Adrenal gland (tissue), 19 donors: ENCODE measurements at places on chromosomes 13 and 19. TPM values are rescaled to one million over a fixed set of nuclear protein-coding genes. Genes with fewer than 3 reads are reported as not detected.

DNA sequence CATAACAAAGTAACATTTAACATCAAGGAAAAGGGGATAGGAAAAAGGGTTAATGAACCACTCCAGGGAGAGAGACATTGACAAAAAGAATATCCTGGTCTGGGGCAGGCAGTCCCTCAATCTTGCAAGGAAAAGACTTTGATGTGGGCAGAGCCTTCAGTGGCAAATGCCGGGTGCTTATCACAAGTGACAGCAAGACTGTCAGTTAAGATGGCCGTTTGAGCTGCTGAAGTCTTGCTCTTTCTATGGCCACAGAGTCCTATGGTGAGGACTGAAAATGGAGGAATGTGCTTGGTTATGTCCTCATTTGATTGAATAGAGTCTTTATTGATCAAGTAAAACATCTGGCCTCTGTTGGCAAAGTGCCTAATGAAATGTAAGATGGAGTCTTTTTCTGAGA lies 112.1 kb downstream of the B3GLCT start:
- H3K27me3 ChIP-seq: no peaks in the 10 kb centered on the region
- H3K4me1 ChIP-seq: no peaks in the 10 kb centered on the region
- DNase-seq: no peak
- H3K27ac ChIP-seq: no peak overlapping the region

DNA sequence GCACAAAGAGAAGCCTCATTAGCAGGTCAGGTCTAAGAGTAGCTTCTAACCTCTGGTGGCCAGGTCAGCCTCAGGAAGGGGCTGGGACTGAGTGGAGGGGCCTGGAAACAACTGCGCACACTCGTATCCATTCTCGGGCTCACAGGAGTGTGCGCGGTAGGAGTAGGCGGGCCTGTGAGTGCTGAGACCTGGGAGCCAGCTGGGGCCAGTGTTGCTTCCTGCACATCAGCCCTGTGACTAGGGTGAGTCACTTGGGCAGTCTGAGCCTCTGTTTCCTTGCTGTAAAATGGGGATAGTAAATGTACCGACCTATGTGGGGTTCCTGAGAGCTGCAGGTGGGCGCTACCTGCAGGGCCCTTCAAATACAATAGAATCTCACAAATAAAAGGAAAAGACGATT lies 26.9 kb downstream of the SIN3B start:
- no peaks in the 10 kb centered on the region for H3K36me3 ChIP-seq
- no peak overlapping the region for H3K27ac ChIP-seq
- no peaks in the 10 kb centered on the region for H3K4me1 ChIP-seq
- H3K4me3 ChIP-seq: no peak overlapping the region
- no peaks in the 10 kb centered on the region for H3K27me3 ChIP-seq

GRCh38 chr19:10701955-10702525 lies 801 bp downstream of the QTRT1 start:
- peak overlapping the region; percentile 91 for H3K4me3 ChIP-seq
- no peak overlapping the region for H3K27ac ChIP-seq
- DNase-seq: no peak
- no peaks in the 10 kb centered on the region for H3K27me3 ChIP-seq
- H3K4me1 ChIP-seq: peaks cover 9% of the 10 kb centered on the region

- H3K27ac ChIP-seq: no peak overlapping the region
- no peaks in the 10 kb centered on the region for H3K27me3 ChIP-seq
- no peaks in the 10 kb centered on the region for H3K4me1 ChIP-seq
- no peak for DNase-seq
- H3K36me3 ChIP-seq: no peaks in the 10 kb centered on the region
Observed at GRCh38 chr13:89925107-89925506, 1422.4 kb upstream of the MIR17HG start.

SYT5 gene
- 1.1 TPM for total RNA-seq

GRCh38 chr19:10812902-10813404 lies 23.1 kb downstream of the TMED1 start:
- H3K27ac ChIP-seq: peak overlapping the region; percentile 43
- H3K27me3 ChIP-seq: no peaks in the 10 kb centered on the region
- H3K4me3 ChIP-seq: no peak overlapping the region
- no peaks in the 10 kb centered on the region for H3K36me3 ChIP-seq
- H3K4me1 ChIP-seq: peaks cover 6% of the 10 kb centered on the region

OR7D2 gene
- total RNA-seq: not detected

- no peak for DNase-seq
- H3K27ac ChIP-seq: no peak overlapping the region
- H3K4me3 ChIP-seq: no peak overlapping the region
- no peaks in the 10 kb centered on the region for H3K27me3 ChIP-seq
- H3K36me3 ChIP-seq: no peaks in the 10 kb centered on the region
Observed at GRCh38 chr13:63774133-63774532, 2358.5 kb upstream of the PCDH20 start.

ZNF528 gene
- 25.1 TPM for total RNA-seq

ZNF320 gene
- 13.7 TPM for total RNA-seq

SYNE4 gene
- 0.45 TPM for total RNA-seq

LHFPL6 gene
- total RNA-seq: 113 TPM

ZNF69 gene
- total RNA-seq: 12.9 TPM

DNA sequence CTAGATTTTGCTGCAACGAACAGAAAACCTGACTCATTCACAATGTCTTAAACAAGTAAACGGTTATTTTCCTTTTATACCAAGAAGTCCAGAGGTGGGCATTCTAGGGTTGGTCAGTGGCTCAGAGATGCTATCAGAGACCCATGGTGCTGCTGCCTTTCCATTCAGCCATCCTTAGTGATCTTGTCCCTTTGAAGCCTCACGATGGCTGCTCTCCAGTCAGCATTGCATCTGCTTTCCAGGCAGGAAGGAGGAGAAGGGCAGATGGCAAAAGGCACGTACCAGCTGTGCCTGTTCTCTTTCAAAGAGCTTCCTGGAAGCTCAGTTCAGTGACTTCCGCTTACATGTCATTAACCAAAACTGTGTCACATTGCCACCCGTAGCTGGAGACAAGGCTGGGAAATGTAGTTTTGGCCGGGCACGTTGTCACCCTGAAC lies 30.1 kb downstream of the WDFY2 start:
- H3K27me3 ChIP-seq: no peaks in the 10 kb centered on the region
- H3K36me3 ChIP-seq: no peaks in the 10 kb centered on the region
- peaks cover 60% of the 10 kb centered on the region for H3K4me1 ChIP-seq
- peak; percentile 82 for DNase-seq
- H3K27ac ChIP-seq: no peak overlapping the region

DNA sequence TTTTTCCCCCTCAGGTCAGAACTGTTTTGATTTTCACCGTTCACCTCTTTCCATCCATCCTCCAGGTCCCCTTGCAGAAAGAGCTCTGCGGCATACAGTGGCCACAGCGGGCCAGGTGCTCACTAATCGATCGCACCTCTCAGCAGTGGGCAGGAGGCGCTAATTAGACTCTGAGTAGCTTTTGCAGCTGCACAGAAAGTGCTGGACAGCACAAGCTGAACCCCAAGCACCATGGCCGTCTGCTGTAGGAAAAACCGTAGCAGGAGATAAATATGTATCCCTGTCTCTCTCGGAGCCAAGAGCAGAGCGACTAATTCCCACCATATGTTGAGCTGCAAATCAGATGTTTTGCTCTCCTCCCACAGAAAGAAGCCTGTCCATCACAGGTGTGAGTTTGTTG lies 54.4 kb downstream of the PEX11G start:
- no peaks in the 10 kb centered on the region for H3K4me1 ChIP-seq
- H3K27ac ChIP-seq: no peak overlapping the region
- DNase-seq: no peak
- no peaks in the 10 kb centered on the region for H3K27me3 ChIP-seq
- H3K36me3 ChIP-seq: no peaks in the 10 kb centered on the region

GRCh38 chr19:45444318-45445041 lies 20.8 kb upstream of the ERCC1 start:
- H3K27ac ChIP-seq: peak overlapping the region; percentile 86
- peaks cover 17% of the 10 kb centered on the region for H3K4me1 ChIP-seq
- H3K27me3 ChIP-seq: no peaks in the 10 kb centered on the region
- peak; percentile 96 for DNase-seq

DNA sequence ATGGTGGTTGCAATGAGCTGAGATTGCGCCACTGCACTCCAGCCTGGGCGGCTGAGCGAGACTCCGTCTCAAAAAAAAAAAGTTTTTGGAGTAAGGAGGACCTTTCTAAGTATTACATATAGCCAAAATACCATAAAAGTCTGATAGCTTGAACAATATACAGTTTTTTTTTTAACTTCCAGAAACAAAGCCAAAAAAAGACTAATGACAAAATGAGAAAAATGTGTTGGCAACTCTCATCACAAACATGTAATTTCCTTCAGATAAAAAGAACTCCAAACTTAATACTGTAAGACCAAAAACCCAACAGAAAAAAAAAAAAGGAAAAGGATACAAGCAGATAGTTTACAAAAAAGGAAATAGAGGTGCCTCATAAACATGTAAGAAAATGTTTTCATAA lies 68.2 kb upstream of the MED4 start:
- no peak for DNase-seq
- no peak overlapping the region for H3K4me3 ChIP-seq
- no peak overlapping the region for H3K27ac ChIP-seq
- H3K36me3 ChIP-seq: no peaks in the 10 kb centered on the region

PLA2G4C gene
- total RNA-seq: 65.8 TPM

GMIP gene
- 9.0 TPM for total RNA-seq

- H3K27ac ChIP-seq: no peak overlapping the region
- H3K4me3 ChIP-seq: no peak overlapping the region
Observed at GRCh38 chr13:90105849-90106496, 1241.5 kb upstream of the MIR17HG start.

C19orf67 gene
- total RNA-seq: not detected
